ENCODE measurements at places on chromosomes 13 and 19.

DNA sequence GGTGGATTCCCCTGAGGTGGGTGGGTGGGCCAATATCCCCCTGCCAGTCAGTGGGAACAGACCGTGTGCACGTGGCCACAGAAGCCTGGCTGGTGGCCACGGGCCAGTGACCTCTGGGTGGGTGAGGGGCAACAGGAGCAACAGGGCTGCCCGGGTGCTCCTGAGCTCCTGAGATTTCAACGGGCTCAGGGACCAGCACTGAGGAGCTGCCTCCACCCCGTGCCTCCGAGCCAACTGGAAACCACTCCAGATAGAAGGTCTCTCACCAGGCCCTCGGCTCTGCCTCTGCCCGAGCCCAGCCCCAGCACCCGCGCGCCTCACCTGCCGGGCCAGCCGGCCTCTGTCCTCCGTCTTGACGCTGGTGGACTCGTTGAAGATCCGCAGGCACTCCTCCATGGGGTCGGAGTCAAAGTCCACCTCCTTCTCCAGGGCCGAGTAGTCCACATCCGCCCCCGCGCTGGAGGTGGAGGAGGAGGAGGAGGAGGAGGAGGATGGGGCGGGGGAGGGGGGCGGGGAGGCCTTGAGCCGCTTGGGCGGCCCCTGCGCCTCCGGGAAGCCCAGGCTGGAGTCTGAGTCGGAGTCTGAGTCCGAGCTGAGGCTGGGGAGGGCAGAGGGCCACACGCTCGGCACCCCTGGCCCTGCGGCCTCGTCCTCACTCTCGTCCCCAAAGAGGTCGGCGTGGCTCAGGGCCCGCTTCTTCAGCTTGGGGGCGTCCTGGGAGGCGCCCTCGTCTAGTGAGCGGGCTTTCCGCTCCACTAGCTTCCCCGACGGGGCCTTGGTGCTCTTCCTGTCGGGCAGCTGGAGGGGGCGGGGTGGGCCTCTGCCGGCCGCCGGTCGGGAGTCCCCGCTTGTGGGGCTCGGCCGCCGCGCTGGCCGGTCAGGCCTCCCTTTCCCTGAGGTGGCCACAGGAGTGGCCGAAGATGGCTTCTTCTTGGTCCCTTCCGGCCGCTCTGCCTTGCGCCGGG lies 14.8 kb upstream of the ATP8B3 start:
- DNase-seq = no peak

GRCh38 chr13:35697186-35697730 lies 220.8 kb upstream of the MAB21L1 start:
- no peak for DNase-seq

DNA sequence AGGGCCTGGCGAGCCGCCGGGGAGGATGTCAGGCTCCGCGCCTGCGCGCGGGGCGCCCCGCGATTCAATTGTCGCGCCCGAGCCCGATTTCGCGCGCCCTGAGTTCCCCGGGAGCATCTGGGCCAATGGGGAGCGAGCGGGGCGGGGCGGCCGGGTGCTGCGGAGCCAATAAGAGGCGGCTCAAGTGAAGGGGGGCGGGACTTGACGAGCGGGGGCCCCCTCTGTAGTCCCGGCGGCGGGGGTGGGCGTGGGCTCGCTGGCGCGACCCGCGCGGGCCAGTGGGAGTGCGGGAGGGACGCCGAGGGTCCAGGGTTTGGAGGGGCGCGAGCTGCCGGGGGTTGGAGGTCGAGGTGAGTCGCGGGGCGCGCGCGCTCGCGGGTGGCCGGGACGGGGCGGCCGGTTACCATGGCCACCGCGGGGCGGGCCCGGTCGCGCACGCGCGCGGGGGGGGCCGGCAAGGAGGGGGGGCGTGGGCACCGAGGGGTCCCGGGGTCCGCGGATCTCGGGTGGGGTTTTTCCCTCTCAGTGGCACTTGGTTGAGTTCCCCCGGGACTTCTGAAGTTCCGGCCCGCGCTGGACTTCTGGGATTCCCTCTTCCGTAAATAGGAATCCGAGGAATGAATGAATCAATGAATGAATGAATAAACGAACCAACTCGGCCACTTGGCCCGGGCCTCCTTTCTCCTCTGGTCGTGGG lies 744 bp downstream of the UHRF1 start:
- DNase-seq = peak; percentile 91

DNA sequence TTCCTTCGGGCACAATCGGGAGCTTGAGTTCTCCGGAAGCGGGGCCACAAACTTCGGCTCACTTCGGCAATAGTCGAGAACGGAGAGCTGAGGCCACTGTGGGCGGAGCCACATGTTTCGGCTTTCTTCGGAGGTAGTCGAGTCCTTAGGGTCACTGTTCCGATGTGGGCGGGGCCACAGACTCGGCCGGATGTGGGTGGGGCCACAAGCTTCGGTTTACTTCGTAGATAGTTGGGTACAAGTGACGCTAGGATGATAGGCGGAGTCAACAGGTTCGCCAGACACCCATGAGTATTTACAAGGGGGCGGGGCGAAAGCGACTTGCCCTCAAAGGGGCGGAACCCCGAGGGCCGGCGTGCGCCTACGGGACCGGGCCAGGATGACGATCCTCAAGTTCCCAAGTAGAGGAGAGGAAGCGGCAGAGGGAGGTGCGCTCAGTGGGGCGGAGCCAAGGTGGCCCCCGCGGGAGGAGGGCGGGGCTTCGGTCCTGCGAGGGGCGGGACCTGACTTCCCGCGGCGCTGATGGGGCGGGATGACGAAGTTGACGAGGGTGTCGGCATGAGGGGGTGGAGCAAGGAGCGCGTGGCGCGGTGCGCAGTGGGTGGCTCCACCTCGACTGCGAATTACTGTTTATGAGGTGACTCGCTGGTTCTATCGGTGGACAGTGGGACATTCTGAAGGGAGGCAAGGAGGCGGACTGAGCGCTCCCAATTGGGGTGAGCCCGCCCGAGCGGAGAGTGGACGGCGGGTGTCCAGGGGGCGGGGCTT lies 539 bp upstream of the MBOAT7 start:
- DNase-seq = peak; percentile 99

- no peak for DNase-seq
Measured at GRCh38 chr19:53657778-53658177, 26.0 kb downstream of the DPRX start.

DNA sequence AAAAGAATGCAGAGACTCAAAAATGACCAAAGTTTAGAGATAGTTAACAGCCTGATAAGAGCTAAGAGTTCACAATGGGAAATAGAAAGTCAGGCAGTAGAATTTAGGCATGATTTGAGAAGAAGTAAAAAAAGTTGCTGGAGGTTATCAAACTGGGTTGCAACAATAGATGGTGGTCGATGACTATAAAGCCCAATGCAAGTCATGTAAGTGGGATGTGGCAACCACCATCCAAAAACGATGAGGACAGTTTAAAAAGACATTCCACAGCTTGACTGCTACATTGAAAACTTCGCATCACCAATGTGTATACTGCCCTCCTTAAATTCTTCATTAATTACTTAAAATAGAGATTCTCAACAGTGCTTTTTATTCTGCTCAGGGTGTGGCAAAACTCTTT lies 19.7 kb downstream of the ELF1 start:
- no peak for DNase-seq

DNA sequence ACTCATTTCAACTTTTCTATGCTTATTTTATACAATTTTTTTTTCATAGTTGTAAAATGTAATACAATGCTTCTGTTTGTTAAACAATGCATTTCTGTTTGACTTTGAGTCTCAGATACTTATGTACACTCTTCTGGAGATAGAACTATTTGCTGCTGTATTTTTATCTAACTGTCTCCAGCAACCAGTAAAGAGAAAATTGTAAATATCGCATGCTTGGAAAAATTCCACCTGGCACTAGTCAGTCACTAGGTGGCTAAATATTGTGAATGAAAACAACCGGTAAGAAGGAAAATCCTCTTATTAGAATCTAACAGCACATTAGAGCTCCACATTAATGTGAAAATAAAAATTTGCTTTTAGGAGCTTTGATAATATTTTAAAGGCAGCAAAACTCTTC lies 876.5 kb downstream of the PCDH9 start:
- DNase-seq = no peak

DNA sequence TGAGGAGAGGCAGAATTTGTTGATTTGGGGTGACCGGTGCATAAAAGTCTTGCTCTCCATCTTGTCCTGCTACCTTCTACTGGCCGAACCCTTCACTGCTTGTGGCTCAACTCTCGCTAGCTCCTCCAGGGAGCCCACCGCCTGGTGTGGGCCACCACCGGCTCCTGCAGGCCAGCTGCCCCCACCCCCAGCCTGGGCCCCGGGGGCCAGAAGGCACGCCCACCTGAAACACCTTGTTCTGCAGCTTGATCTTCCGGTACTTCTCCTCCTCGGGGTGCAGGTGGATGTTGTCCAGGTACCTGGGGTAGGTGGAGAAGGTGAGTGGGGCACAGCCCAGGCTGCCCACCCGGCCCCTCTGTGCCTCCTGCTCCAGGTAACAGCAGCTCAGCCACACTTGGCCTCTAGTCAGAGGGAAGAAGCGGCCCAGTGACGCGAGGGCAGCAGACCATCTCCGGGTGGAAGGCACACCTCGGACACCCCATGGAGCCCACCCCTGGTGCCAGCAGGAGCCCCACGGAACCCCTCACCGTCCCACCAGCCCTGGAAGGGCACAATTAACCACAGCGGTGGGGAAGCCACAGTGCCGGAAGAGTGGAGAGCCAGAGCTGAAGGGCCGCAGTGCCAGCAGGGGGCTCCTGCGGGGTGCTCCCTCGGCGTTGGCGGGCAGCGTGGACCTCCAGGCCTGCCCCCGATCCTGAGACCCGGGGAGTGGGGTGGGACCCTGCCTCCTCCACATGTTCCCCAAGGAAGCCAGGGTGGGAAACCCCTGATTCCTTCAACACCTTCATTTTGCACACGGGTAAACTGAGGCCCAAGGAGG lies 10.1 kb downstream of the UBXN6 start:
- DNase-seq = no peak

DNA sequence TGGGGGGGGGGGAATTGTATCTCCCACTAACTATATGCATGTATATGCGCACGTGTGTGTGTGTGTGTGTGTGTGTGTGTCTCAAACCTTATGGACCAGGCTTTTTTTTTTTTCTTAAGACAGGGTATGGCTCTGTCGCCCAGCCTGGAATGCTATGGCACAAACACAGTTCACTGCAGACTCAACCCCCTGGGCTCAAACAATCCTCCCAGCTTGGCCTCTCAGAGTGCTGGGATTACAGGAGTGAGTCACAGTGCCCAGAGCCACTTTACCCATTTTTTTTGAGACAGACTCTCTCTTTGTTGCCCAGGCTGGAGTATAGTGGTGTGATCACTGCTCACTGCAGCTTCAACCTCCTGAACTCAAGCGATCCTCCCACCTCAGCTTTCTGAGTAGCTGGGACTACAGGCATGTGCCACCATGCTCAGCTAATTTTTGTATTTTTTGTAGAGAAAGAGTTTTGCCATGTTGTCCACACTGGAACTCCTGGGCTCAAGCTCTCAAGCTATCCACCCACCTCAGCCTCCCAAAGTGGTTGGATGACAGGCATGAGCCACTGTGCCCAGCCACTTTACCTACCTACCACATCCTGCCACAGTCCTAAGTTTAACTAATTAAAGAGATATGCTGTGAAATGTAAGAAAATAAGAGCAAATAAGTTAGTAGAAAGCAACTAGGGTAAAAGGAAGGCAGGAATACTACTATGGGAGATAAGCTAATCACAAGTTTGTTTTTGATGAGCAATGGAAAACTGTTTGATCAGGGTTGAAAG lies 2.4 kb downstream of the ZMYM5 start:
- no peak for DNase-seq

GRCh38 chr19:13255041-13255718 lies 105.0 kb downstream of the IER2 start:
- DNase-seq = no peak

- no peak for DNase-seq
Measured at GRCh38 chr13:30928978-30929377, 3.5 kb upstream of the TEX26 start.

DNA sequence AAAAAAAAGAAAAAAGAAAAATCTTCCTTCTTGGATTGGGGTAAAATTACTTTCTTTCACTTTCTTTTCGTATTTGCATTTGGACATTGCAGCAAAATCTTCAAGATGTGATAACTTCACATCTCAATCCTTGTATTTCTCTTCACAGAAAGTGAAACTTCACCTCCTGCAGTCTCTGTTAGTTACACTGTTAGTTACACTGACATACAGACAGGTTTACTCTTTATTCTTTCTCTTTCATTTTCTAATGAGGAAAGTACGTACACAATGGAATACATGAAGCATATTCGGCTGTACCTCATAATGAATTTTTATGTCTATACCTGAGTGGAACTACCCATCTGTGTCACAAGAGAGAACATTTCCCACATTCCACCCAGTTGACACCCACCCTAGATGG lies 459.1 kb upstream of the GPC6 start:
- no peak for DNase-seq

GRCh38 chr19:50943074-50943828 lies 9.6 kb downstream of the KLK5 start:
- no peak for DNase-seq

GRCh38 chr13:47437406-47437805 lies 540.6 kb upstream of the HTR2A start:
- DNase-seq = no peak

DNA sequence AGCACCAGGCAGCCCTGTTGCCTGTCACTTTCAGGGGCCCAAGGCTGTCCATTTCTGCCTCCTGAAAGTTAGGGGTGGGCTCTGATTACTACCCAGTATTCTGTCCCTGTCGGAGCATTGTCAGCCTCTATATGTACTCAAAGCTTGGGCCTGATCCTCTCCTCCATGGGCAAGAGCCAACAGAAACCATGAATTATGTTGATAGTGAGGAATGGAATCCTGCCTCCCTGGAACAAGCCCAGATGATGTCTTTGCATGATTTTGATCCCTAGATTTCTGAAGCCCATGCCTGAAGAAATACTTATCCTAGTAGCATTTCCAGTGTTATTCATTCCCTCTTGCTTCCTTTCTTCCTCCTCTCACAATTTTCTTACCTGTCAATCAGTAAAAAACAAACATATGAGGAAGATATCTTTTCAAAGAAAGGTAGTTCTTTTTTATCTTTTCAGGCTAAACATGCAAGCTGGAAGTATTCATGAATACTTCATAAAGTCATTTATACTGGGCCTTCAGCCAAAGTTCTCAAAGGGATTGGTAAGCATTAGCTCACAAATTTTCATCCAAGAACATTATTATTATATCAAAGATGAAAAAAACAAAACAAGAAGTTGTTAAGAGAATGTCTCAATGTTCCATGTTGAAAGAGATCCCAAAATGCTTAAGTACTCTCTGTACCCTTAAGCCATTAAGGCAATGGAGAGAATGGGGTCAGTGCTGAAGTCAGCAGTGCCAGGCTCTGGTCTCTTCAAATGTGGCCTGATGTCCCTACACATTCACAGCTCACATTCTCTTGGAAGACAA lies 171.7 kb downstream of the NHLRC3 start:
- no peak for DNase-seq

GRCh38 chr13:44576351-44577235 lies 463 bp upstream of the TSC22D1 start:
- DNase-seq = peak; percentile 35
